Colonic mucosa (tissue), 4 donors: ENCODE measurements at places on chromosomes 7 and 10. TPM values are rescaled to one million over a fixed set of nuclear protein-coding genes. Genes with fewer than 3 reads are reported as not detected.

GRCh38 chr7:137774793-137775201 is 72.0 kb downstream of the DGKI start:
- DNase-seq = no peak

DNA sequence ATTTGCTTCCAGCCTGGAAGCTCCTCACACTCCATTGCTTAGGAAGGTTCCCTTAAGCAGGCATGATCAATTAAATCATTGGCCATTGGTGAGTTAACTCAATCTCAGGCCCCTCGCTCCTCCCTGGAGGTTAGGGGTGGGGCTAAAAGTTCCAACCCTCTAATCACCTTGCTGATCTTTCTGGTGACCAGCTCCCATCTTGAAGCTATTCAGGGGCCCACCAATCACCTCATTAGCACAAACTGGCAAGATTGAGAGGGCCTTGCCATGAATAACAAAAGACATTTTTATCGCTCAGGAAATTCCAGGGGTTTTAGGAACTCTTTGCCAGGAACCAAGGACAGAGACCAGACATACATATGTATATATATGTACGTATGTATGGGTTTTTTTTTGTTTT is 58.4 kb downstream of the AGK start:
- DNase-seq = no peak

ADIRF gene
- total RNA-seq = 91.2 TPM

PAPOLB gene
- total RNA-seq = not detected

GRCh38 chr10:100972115-100972903 is 3.0 kb downstream of the SEMA4G start:
- no peak for DNase-seq
